ENCODE measurements at places on chromosomes 11 and 22.

- DNase-seq, result no peak
Observed at GRCh38 chr11:82663535-82663934, 70.1 kb downstream of the FAM181B start.

DNA sequence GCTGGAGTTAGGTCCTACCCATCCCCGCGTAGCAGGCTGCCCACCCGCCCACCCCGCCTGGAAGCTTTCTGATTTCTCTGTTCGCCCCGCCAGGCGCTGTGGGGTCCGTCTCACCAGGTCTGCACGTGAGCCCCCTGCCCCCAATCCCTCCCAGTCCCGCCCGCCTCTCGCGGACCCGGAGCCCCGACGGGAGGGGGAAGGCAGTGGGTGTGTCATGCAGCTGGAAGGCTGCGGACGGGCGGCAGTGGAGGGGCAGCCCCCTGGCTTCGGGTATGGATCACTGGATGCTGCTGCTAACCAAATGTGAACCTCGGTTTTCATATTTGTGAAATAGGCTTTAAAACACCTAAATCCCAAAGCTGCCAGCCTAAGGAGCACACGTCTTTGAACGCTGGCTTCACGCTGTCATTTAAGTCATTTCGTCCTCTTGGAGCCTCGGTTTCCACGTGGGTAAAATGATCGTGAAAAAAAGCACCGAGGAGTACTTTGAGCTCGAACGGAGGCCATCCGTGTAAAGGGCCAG, 568 bp upstream of the BIK start:
- no peak for DNase-seq

- no peak for DNase-seq
Observed at GRCh38 chr22:25630447-25630846, 66.0 kb downstream of the GRK3 start.

DNA sequence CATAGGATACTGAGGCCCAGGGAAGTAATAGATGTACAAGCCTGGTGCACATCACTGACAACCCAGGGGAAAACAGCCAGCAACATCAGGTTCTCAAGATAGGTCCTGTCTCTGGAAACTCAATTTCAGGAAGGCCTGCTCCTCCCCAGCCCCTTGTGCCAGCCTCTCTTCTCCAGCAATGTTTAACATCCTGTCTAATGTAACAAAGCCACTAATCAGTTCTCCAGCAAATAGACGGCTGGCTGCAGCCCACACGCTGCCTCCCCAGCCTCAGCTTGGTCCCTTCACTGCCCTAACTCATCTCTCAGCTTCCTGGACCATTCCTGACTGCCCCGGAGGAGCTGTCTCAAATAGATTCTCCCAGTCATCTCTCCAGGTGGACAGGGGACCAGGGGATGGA, 37.8 kb downstream of the RPL27A start:
- no peak for DNase-seq

GRCh38 chr22:43878079-43878795, 13.6 kb downstream of the PNPLA5 start:
- no peak for DNase-seq

- no peak for DNase-seq
Observed at GRCh38 chr22:44206330-44206645, 25.6 kb downstream of the PARVG start.

DNA sequence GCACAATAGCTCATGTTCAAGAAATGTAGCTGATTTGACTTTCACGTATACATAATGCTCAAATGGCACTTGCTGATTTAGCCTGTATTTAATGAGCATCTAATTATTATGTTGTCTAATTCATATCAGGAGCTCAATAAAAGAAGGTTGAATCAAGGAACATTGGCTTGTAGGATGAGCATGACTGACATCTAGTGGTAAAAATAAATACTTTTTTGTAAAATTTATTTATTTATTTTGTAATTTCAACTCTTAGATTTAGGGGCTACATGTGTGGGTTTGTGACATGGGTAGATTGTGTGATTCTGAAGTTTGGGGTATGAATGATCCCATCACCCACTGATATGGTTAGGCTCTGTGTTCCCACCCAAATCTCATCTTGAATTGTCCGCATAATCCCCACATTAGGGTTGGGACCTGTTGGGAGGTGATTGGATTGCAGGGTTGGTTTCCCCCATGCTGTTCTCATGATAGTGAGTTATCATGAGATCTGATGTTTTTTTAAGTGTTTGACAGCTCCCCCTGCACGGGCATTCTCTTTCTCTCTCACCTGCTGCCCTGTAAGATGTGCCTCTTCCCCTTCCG, 1.7 kb upstream of the OR52E5 start:
- DNase-seq, result no peak

GRCh38 chr22:17773606-17774205, 563 bp downstream of the BID start:
- DNase-seq, result peak; percentile 55

DNA sequence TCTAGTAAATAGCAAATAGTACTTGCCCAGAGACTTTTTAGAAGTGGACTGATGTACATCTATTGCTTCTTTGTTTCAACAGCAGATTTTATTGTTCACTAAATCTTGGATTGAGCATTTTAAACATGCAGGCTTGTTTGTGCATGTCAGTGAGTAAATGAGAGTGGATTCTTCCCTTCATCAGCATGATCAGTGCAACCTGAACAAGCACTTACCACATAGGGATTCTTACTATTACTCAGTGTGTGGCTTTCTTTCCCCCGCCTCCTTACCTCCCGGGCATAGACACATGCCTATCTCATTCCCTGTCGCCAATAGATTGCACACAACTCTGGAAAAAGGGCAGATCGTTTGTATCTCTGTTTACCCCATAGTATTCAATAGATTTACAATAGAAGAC, 197.5 kb downstream of the C11orf87 start:
- DNase-seq, result no peak

GRCh38 chr11:35787013-35787504, 124.5 kb downstream of the TRIM44 start:
- no peak for DNase-seq

- DNase-seq, result no peak
Observed at GRCh38 chr11:62427630-62428233, 8.9 kb downstream of the SCGB1A1 start.

DNA sequence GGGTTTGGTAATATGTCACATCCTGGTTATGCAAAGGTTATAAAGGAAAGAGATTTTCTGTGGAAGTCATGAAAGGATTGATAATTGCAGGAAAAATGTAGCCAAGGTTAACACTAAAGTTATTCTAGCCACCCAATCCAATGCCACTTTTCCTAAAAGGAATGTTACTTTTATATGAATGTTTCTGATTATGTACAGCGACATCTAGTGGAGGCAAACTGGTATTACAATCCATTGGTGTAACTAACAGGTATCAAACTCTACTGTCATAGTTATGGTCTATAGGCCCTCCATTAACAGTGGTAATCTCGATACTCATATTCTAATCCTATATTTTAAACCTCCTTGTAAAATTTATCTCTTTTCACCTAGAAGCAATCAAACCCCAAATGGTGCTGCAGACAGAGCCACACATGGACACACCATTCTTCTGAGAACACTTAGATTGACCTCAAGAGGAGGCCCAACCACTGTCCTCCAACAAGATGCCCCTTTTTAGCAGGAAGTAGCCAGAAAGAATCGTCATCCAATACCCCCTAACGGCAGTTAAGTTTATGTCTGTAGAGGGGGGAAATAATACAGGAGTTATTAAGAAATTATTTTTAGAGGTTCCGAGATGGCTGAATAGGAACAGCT, 74.9 kb upstream of the RAG2 start:
- peak; percentile 6 for DNase-seq

DNA sequence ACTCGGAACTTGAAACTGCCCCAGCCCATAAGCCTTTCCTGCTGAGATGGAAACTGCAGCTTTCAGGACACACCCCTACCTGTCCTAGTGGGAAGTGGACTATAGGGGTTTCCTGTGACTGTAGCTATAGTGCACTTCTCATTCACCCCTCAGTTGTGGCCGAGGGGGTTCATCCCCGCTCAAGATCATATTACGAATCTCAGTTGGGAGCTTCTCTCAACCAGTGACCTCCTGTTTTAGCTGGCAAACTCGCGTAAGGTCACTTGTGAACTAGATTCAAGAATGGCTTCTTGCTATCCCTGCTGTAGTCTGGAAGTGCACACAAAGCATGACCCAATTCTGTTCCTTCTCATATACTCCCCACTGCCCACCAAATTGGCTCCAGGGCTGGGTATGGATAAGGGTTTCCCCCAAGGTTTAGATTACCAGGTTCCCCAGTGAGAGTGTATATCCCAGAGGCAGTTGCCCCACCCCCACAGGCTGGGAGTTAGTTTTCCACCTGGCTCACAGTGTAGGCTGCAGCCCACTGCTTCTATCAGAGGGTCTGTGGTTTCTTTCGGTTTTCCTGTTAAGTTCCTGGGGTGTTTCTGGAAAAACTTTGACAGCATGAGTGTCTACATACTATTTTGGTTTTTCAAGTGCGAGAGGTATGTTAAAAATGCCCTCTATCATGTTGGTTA, 812.9 kb downstream of the JRKL start:
- no peak for DNase-seq

- DNase-seq, result no peak
Observed at GRCh38 chr11:119550053-119550752, 127.2 kb upstream of the THY1 start.

- DNase-seq, result no peak
Observed at GRCh38 chr11:16806791-16807190, 68.3 kb downstream of the C11orf58 start.

GRCh38 chr11:44049832-44050231, 2.1 kb downstream of the ACCSL start:
- DNase-seq, result no peak

- DNase-seq, result no peak
Observed at GRCh38 chr11:60803273-60803936, 18.3 kb downstream of the MS4A10 start.

DNA sequence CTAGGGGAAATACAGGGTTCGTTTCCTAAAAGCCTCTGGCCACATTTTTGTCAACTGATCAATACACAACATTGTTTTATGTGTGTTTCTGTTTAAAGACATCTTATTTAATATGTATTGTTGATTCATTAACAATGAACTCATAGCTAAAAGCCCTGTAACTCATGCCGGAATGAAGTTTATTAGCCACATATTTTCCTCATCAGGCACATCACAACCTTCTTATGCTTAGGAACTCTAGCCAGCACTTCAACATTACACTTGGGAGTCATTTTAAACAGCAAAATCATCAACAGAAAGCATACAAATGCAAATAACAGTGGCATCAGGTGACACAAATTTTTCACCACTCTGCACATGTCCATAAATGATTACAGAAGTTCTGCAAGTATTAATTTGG, 15.1 kb upstream of the BLID start:
- no peak for DNase-seq

- DNase-seq, result no peak
Observed at GRCh38 chr11:75031224-75031753, 42.6 kb downstream of the NEU3 start.

GRCh38 chr22:43230971-43231723, 44.2 kb upstream of the TTLL12 start:
- peak; percentile 64 for DNase-seq

- no peak for DNase-seq
Observed at GRCh38 chr22:48650323-48651035, 1177.2 kb downstream of the BRD1 start.

GRCh38 chr22:42331014-42331413, 60.6 kb upstream of the TCF20 start:
- no peak for DNase-seq

DNA sequence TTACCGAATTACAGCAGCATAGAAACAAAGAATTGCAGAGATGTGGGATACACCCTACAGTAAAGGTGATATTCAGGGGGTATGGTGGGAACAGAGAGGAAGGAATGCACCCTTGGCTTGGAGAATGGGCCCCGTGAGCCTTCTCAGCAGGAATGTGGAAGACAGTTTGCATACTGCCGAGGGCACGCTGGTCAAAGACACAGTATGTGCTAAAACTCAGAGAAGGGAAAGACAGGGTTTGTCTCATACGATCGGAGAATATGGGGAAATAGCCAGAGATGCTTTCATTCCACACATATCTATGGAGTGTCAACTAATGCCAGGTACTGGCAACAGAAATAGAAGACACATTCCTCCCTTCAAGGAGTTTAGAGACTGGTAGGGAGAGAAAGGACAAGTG, 36.9 kb downstream of the UBASH3B start:
- no peak for DNase-seq

GRCh38 chr11:70816156-70816678, 417.9 kb downstream of the CTTN start:
- DNase-seq, result no peak

DNA sequence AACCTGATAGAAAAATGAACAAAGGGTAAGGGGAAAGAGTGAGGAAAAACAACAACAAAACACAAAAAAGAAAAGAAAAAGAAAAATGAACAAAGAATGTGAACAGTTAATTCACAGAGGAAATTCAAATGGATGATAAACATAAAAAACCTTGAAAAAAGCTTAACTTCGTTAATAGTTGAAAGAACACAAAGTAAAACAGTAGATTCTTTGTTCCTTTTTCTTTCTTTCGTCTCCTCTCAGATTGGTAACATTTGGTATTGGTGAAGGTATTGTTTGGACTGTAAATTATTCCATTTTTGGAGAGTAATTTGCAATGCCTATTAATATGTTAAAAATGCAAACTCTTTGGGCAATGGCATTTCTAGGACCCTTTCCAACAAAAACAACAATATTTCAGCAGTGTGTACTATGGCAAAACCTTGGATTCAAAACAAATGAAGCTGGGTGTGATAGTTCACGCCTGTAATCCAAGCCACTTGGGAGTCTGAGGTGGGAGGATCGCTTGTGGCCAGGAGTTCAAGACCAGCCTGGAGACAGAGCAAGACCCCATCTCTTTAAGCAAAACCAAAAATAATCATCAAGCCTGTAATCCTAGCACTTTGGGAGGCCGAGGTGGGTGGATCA, 3.3 kb upstream of the BACE1 start:
- DNase-seq, result no peak

- no peak for DNase-seq
Observed at GRCh38 chr22:46841522-46841921, 79.1 kb downstream of the TBC1D22A start.

DNA sequence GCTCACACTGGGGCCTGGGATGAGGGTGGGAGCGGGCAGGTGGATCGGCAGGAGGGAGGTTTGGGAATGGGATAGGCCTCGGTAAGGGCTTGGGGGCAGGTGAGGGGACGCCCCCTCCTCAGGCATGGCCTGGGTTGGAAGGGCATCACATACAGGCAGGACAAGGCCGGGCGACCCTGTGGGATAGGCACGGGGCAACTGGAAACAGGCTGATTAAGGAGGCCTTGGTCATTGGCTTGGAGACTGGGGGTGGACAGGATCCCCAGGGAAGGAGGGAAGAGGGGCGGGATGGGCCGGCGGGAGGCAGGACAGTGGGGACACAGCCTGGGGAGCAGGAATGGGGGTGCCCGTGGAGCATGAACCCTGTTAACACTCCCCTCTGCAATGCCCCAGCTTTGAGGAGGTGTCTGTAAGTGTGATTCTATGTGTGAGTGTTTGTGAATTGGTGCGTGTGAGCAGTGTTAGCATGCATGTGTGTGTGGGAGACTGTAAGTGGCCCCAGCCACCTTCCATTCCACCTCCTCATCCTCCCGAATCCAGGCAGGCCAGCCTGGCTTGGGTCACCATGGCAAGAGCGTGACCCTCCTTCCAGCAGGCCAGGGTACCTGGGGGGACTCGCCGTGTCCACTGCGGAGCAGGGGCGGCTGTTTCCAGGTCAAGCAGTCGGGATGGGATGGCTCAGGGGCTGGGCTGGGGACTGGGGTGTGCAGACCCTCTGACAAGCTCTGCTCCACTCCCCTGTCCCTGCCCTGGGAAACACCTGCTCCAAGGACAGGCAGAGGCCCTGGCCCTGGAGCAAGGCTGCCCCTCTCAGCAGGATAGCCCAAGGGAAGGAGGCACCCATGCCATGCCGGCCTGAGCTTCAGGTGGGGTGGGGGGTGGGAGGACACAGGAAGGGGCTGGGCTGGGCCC, 3.4 kb upstream of the PIM3 start:
- DNase-seq, result no peak
